ENCODE measurements at places on chromosomes 5 and 9.

- DNase-seq, result peak; percentile 70
Measured at GRCh38 chr5:166430491-166431319, 1860.7 kb upstream of the WWC1 start.

DNA sequence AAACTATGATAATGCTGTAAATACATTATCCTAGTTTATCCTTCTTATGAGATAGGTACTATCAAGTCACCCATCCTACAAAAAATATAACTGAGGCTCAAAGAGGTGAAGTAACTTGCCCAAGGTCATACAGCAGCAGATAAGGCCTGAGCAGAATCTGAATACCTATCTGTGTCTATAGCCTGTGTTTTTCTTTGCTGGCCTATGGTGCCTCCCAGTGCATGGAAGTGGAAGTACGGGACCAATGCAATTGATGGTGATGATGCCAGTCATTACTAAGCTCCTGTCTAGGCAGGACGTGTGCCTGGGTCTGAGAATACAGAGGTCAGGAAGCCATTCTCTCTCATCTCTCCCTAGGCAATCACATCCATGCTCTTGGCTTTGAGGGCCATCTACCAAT, 67.8 kb downstream of the FAT2 start:
- DNase-seq, result peak; percentile 82

- DNase-seq, result no peak
Measured at GRCh38 chr9:29555502-29555901, 1982.2 kb upstream of the C9orf72 start.

DNA sequence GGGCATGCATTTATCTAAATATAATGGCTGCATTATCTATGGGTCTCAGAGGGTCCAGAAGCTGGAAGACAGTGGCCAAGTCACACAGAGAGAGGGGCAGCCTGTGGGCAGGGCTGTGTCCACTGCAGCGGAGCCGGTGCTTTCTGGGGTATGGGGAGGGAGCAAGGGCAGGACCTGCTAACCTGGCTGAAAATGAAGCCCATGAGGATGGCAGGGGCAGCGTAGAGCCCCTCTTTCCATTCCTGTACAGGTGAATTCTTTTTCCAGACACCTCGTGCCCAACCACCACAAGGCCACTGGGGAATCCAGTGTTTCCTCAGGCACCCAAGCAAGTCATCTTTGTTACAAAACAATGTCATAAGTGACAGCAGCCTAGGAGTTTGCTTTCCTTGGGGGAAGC, 305.9 kb upstream of the IRX4 start:
- DNase-seq, result no peak

GRCh38 chr5:135010502-135011354, 23.3 kb downstream of the PITX1 start:
- peak; percentile 8 for DNase-seq

DNA sequence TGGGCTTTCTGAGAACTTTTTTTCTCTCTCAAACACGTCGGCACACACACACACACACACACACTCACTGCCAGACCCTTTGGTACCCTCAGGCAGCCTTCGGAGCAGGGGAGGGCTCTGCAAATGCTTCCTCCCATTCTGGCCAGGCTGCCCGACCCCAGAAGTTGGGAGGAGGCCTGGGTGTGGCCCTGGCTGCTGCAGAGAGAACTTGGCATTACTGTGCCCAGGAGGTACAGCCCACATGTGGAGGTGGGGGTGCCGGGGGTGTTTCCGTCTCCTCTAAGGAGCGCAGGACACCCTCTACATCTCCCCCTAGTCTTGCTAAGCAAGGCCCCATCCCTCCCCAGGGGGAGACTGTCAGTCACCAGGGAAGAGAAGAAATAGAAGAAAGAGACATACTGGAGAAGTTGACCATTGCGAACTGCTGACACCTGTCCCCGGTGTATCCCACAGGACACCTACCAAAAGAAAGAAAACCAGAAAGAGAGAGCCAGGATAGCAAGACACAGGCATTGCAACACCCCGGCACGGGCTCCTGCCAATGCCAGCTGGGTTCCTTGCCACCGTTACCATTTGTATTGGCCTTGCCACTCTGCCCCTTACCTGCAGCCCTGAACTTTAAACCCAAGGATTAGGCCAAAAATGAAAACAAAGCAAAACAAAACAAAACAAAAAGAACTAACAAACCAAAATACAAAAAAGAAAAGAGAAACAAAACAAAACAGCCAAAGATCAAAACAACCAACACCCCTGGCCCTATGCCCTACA, 69.3 kb downstream of the PSD2 start:
- no peak for DNase-seq

DNA sequence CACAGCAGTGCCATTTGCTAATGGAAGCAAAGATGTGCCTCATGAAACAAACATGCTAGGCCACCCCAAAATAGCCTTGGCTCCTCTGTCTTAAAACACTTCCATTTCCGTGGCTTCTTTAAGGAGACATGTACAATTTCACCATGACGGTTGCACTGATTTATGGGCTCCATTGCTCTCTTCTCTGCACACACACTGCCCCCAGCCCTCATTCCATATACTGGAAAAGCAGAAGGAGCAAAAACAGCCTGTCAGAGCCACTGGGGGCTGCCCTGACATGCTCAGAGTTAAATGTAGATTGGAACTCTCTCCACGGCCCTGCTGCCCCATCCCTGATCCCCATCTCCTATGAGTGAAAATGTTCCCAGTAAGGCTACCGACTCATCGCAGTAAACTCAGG, 114.8 kb downstream of the ROR2 start:
- DNase-seq, result no peak

DNA sequence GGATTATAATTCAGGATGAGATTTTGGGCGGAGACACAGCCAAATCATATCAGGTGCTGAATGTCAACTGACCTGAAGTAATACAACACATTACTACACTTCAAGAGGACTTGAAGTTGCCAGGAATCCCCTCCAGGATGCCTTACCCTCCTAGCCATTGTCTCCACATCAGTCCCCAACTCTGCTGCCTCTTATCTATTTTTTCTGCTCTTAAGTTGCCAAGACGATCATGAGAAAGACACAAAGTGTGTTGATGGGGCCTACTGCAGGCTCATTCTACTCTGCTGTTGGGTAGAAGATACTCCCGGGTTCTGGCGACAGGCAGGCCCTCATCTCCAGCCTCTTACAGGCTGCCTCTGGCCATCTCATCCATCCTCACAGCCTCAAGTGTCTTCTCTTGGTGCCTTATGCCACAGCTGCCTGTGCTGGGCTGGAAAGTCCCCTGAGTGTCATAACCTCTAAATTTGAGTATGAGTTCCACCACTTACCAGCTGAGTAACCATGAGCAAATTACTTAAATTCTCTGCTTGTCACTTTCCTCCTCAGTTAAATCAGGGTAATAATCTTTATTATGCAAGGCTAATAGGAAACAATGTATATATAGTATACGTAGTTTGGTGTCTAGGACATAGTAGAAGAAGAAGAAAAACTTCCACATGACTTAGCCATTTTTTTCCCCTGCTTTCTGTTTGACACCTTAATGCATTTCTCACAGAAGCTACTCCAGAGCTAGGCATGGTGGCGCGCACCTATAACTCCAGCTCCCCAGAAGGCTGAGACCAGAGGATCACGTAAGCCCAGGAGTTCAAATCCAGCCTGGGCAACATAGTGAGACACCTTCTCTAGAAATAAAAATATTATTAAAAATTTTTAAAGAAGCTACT, 73.0 kb upstream of the SNX2 start:
- DNase-seq, result no peak

GRCh38 chr5:140346348-140347221, at the start of gene HBEGF:
HBEGF (minus strand) TSS chr5:140346603; CDS start chr5:140346328, 275 bp downstream.
- peak; percentile 98 for DNase-seq

DNA sequence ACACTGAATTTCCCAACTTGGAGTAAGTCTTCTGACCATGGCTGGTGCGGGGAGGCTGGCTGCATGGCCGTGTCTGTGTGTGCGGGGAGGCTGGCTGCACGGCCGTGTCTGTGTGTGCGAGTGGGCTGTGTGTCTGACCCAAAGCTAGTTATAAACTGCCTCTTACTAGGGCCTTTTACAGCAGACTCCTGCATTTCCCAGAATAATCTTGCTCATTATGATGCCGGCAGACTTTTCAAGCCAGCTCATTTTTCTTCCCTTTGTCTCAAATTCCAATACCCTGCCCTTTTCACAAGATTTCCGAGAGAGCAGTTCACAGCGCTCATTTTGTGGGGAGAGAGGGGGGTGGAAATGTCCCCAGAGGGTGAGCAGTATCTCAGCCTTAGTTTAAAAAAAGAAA, 470.7 kb upstream of the BRINP1 start:
- no peak for DNase-seq

GRCh38 chr5:63439537-63439936, 522.7 kb downstream of the HTR1A start:
- DNase-seq, result peak; percentile 6

GRCh38 chr9:137075275-137075775, 2.0 kb upstream of the UAP1L1 start:
- DNase-seq, result no peak

DNA sequence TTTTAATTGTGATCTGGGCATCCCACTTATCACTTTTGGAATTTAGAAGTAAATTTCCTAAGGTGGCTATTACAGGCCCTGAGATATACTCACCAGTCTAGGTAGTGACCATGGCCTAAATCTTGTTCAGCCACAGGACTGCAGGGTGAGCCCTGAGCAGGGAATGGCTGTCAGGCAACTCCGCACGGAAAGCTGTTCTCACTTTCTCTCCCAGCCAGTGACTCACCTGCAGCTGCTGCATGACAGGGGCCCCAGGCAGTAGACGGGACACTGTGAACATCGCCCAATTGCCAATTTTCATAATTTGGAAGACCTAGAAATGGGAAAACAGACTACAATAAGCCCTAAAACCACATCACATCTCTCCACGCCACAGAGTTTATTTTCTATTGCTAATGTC, 69.6 kb upstream of the TAF1L start:
- no peak for DNase-seq

DNA sequence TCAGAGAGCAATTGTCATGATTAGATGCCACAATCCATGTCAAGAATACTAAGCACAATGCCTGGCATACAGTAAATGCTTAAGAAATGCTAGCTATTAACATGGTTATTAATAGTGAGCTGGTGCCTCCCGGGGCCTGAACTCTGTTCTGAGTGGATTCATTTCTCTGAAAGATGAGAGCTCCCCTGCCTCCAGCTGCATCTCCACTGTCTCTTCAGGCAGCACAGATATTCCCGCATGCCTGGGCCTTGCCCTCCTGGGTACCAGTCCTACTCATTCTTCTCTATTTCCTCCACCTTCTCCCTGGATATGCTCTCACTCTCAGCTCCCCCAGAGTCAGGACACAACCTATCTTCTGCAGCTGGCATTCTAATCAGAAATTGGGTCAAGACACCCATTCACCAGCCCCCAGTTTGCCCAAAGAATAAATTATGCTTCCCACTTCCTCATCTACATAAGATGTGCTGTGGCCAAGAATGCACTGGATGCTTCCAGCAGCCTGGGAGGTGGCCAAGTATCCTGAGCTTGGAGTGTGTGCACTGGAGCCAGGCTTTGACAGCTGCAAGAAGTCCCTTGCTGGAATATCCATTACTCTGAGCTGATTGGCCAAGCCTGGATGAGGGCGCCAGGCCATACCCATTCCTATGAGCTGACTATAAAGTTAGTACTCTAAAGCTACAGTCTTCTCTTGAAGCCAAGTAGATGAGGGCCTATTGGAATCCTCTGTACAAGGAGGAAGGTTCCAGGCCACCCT, 669.0 kb downstream of the ACTL7B start:
- no peak for DNase-seq

- peak; percentile 36 for DNase-seq
Measured at GRCh38 chr9:116979456-116979855, 292.4 kb downstream of the TRIM32 start.

- no peak for DNase-seq
Measured at GRCh38 chr5:59117320-59117719, 534.4 kb downstream of the RAB3C start.

DNA sequence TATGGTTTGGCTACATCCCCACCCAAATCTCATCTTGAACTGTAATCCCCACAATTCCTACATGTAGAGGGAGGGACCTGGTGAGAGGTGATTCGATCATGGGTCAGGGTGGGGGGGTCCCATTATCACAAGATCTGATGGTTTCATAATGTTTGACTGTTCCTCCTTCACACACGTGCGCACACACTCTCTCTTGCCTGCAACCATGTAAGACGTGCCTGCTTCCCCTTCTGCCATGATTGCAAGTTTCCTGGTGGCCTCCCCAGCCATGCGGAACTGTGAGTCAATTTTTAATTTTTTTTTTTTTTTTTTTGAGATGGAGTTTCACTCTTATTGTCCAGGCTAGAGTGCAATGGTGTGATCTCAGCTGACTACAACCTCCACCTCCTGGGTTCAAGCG, 27.0 kb downstream of the FAM169A start:
- no peak for DNase-seq

DNA sequence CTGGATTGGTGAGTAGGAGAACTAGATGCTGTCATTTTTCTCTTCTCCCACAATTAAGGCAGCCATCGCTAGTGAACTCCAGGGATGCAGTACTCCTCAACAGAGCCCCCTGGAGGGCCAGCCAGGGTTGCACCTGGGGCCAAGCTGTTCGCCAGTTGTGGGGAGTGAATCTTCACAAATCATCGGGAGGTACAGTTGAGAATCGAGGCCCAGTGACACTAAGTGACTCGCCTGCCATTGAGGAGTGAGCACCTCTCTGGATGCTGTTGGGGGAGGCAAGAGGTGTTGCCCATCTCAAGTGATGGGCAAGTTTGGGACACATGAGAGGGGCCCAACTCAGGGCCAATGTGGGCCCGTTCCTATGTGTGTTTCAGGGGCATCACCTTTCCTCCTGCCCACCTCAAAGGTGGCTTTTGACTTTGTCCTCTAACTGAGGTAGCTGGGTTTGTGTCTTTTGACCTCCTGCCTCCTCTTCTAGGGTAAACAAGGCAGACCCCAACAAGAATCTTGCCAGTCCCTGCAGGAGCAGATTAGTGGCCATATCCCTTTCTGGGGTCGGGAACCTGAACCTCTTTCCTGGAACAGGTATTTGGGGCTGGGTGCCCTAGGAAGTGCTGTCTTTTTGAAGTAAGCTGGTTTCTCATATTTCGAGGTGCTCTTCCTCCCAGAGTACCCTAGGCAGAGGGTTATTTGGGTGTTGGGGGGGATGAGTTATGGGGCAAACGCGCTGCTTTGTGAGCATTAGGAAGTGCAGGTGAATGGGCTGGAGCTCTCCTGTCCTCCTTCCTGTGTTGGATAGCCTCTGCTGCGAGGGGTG, 181.2 kb downstream of the MACROH2A1 start:
- peak; percentile 72 for DNase-seq

GRCh38 chr9:18499980-18500379, 26.0 kb downstream of the ADAMTSL1 start:
- no peak for DNase-seq

DNA sequence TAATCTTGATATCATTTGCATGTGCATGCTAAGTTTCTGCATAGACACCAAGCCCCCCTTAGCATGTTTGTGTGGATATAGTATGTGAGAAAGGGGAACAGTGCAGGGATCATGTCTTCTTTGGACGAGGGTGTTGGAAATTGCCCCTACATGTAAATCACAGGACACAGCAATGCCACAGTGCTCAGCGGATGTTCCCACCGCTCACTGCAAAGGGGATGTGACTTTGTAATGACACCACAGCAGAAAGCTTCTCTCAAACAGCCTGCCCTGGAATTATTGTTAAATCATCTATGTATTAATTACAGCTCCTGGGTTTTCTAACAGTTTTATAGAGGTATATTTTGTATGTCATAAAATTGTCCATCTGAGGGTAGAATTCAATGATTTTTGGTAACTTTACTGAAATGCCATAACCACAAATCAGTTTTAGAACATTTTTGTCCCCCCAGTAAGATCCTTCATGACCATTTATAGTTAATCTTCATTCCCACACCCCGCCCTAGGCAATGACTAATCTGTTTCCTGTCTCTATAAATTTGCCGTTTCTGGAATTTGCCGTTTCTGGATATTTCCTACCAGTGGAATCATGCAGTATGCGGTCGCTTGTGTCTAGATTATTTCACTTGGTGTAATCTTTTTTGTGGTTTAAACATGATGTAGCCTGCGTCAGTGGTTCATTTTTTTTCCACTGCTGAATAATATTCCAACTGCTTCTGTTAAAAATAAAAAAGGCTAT, 648.5 kb upstream of the WWC1 start:
- no peak for DNase-seq

All from iPS-NIHi11 (cell line).